Activated CD8-positive, alpha-beta memory T cell treated with anti-CD3 and anti-CD28 coated beads for 1 hour (primary cell): ENCODE measurements at places on chromosomes 4 and X.

- DNase-seq: no peak
These were observed 29.8 kb downstream of the ATP2B3 start for GRCh38 chrX:153547195-153547594.

GRCh38 chrX:18039023-18039422 lies 177.9 kb upstream of the RAI2 start:
- no peak for DNase-seq

DNA sequence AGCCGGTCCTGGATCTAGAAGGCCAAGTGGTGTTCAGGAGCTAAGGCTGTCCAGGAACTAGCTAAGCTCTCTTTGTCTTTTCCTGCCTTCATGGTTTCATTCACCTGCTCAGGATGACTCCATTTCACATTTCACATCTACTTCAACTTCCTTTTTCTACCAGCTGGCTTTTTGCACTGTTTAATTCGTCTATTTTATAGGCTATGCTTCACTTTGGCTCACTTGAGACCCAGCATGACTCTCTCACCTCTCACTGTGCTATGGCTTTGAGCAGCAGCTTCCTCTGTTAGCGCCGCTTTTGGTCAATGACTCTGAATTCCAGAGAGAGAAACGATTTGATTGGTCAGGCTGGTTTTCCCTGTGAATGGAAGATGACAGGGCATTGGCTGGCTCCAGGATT lies 213.5 kb upstream of the CLNK start:
- DNase-seq: no peak

DNA sequence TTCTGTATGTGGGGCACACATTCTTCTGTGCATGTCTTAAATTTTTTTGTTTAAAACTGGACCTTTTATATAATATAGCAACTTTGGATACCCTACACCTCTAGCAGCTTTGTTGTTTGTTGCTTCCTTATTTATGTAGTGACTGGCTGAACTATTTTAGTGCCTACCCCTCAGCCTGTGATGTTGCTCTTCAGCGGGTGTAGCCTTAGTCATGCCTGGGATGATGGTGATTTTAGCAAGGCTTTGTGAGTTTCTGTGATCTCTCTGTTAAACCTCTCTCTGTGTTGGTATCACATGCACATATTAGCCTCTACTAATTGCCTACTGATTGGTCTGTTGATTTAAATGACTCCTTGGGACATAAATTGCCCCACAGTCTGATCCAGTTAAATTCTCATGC lies 22.8 kb downstream of the USP9X start:
- no peak for DNase-seq

- no peak for DNase-seq
These were observed 436.2 kb downstream of the PCDH10 start for GRCh38 chr4:133585323-133585722.

- DNase-seq: no peak
These were observed 10.0 kb downstream of the CLCN4 start for GRCh38 chrX:10166731-10167151.

- no peak for DNase-seq
These were observed 71.1 kb upstream of the MSANTD1 start for GRCh38 chr4:3177905-3178304.

DNA sequence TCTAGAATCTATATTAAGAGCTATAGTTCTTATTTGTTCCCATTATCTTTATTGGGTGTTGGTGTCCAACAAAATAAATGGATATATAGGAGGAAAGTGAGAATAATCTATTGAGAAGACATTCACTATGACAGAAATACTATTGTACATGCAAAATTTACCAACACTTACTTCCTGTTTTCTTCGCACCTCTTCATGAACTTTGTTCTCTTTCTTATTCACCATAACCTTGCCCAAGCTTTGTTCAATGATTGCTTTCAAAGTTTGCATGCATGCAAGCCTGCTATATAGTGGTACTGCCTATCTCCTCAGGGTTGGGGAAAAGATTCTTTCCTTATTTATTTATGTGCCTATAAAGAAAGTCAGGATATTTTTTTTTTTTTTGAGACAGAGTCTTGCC lies 176.4 kb upstream of the JADE1 start:
- no peak for DNase-seq

DNA sequence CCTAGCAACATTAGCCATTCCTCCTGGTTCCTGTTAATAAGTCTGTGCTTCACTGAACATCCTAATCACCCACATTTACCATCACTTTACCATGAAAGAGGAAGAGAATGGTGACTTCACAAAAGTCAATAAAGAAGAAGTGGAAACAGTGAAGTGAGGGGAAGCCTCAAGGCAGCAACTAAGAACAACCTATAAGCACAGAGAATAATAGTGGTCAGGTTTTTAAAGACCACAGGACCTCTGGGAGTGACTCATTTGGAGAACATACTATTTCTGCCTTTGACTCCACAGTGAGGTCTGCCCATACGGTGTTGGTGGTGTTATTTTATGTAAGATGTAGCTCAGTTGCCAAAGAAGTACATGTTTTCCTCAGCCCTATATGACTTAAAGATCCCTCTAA lies 86.0 kb upstream of the TET2 start:
- DNase-seq: no peak

GRCh38 chr4:86058621-86059020 lies 301.2 kb downstream of the MAPK10 start:
- no peak for DNase-seq

DNA sequence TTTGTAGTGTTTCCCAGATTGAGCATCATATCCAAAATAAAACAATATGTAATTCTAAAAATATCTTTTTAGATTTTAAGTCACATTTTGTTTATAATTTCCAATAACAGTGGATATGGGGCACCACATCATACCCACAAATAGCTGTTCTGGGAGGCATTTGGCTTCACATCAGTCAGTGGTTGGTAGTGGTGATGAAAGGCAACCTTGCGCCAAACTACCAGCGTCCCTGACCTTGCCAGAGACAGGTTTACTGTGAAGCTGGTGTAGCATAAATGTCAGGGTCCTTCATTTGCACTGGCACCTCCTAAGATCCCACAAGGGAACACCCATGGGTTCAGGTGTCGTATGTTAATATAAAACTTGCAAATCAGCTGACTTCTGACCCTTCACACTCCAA lies 222.2 kb downstream of the DCTD start:
- DNase-seq: no peak

DNA sequence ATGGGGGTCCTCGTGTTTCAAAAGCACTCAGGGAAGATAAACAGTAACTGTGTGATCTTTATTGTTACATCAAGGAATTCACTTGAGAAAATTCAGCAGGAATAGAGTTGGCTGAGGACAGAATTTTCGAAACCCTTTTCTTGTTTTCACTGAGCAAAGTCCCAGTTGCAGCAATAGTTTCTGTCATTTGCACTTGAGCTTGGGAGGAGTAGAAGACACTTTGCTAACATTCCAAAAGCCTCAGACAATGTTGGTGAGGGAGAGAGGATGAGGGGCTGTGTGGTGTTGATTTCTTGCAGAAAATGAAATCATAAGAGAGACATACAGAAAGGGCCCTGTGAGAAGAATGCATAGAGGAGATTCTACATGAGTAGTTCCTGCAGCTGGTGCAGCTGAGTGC lies 151.9 kb upstream of the DIPK2B start:
- no peak for DNase-seq

DNA sequence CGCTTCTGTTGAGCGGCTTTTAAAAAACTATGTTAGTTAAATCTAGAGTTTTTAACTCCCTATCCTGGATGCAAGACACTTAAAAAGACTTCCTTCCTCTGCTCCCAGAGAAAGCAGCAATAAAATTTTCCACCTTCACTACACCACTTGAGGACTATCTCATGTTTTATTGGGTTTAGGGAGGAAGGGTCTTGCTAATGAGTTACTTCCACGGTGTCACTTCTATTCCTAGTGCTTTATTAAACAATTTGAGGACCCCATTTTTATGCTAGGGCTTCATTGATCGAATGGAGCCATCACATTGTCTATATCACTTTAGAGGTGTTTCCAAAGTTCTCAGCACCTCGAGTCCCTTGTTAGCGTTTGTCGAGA lies 3.7 kb upstream of the STIM2 start:
- DNase-seq: no peak

DNA sequence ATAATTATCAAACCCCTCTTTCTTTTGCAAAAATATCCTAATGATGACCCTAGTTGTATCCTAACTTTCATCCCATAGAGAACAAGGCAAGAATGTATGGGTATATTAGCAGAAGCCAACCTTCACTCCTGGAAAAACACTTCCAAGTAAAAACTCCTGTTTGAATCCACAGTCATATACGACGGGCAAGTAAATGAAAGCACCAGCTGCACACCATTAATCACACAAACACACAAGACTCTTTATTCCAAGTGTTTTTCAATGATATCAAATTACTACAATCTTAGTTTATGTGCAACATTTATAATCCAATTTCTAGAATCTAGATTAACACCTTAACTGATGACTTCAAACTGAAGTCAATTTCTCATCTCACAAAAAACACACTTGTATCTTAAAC lies 22.9 kb downstream of the ACSL4 start:
- no peak for DNase-seq

DNA sequence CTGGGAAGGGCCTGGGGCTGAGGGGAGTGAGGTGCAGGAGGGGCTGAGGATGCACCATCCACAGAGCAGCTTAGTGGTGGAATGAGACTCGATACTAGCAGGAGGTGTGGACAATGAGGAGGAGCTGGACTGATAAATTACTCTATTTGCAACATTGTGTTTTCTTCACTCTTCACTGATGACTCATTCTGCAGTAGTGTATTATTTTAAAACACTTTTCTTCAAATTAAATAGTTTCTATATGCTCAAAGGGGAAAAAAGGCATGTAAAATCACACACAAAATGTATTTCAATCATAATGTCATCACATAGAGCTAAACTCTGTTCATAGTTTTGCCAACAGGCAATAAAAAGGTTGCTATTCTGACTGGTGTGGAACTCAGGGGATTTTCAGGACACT lies 467.0 kb upstream of the CTSO start:
- DNase-seq: no peak

GRCh38 chrX:37677243-37677642 lies 8.3 kb upstream of the XK start:
- no peak for DNase-seq

DNA sequence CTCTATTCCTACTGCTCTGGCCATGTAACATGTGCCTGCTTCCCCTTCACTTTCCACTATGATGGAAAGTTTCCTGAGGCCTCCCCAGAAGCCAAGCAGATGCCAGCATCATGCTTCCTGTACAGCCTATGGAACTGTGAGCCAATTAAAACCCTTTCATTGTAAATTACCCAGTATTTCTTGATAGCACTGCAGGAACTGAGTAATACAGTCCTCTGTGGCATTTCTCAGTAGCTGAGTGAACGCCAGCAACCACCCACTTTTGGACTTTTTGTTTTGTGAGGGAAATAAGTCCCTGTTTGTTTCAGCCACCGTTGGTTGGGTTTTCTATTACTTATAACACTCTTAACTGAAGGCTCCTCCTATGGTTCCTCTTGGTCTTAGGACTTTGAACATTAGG lies 104.1 kb downstream of the C4orf51 start:
- DNase-seq: no peak

DNA sequence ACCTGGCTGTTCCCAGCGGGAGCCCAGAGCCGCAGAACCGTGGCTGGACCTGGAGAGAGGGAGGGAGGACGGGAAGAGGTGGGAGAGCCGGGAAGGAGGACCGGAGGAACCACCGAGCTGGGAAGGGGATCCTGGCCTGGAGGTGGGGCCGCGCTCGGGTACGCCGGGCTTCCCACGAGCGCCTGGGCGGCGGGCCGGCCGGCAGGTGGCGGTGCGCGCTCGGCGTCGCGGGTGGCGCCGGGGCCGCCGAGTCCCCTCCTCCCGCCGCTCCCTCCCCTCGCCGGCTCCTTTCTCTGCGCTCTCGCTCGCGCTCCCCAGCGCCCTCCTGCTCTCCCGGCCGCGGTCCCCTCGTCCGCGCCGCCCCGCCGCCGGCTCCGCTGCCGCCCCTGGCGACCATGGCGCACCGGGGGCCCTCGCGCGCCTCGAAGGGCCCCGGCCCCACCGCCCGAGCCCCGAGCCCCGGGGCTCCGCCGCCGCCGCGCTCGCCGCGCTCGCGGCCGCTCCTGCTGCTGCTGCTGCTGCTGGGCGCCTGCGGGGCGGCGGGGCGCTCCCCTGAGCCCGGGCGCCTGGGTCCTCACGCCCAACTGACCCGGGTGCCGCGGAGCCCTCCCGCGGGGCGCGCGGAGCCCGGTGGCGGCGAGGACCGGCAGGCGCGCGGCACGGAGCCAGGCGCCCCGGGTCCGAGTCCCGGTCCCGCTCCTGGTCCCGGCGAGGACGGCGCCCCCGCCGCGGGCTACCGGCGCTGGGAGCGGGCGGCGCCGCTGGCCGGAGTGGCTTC lies at the start of gene SORCS2:
TSS of gene SORCS2 (plus strand) at position 287 of the 778 bp plus-strand sequence.
- no peak for DNase-seq

DNA sequence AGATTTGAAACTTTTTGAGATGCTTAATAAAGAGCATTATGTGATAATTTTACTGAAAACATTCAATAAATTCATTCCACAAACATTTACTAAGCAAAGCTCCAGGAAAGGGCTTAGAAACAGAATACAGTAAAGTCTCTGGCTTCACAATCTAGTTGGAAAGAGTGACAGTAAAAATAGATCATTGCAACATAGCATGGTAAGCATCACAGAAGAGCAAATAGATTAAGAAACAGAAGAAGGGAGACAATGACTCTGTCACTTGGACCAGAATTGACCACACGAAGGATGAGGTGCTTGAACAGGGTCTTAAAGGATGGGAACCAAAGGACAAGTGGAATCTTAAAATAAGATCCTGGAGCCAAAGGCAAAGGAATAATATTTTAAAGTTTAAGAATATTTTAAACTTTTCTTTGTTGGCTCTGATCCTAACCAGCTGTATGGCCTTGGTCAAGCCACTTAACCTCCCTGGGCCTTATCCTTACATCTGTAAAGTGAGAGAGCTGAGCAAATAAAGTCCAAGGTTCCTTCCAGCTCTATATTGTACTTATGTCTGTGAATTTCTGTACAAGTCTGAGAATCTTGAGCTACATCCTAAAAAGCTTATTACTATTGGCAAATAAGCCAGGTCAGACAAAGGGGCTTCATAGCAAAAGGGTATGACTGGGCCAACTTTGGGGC lies 33.9 kb downstream of the SEC24D start:
- no peak for DNase-seq

DNA sequence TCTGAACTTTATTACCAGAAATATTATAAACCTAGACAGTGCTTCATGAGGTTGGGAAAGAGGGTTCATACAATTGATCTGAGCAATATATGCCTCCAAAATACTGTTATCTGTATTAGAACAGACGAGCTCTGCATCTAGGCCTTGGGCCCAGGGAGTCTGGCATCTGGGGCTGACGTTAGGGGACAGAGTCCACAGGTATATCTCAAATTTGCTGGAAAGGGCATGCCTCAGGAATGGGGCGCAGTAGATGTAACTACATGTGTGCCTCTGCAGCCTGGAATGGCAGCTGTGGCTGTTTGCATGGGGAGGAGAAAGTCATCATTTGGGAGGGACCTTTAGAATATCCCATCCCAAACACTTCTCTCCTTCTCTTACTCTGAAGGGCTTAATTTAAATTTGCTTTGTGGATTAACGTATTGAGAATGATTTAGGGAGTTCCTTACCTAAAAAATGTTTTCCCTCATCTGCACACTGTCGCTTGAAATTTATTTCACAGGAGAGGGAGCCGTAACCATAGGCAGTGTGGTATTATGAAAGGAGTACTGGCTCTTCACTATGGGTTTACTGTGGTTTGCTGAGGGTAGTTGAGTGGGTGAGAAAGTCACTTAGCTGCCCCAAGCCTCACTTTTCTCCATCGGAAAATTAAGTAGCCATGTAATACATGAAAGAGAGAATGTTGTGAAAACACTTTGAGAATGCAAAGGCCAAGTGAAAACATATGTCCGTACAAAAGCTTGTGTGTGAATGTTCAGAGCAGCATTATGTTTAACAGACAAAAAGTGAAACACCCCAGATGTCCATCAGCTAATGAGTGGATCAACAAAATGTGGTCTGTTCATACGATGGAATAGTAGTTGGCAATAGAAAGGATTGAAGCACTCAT lies 5.9 kb downstream of the ADD1 start:
- DNase-seq: no peak
